ENCODE measurements at places on chromosomes 12 and 14. TPM values are rescaled to one million over a fixed set of nuclear protein-coding genes. Genes with fewer than 3 reads are reported as not detected.

- DNase-seq, result no peak
These were observed 25.4 kb upstream of the PWP1 start for GRCh38 chr12:107660235-107660634.

KCNH3 gene
- total RNA-seq, result 0.74 TPM

CIDEB gene
- total RNA-seq, result 16.4 TPM

DNA sequence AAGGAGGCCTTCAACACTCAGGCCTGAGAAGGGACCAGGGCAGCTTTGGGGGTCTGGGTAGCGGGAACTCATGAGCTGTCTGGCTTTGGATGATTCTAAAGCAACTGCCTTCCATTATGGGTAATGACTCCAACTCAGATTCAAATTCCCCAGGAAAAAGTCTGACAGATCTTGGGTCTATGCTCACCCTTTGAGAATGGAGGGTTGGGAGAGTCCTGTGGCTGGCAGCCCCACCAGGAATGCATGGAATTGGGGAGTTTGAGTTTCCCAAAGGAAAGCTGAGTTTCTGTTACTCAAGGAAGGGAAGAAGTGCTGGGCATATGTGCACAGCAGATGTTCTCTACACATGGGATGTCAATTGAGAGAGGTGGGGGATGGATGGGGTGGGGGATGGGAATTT is 22.4 kb upstream of the LTBP2 start:
- no peak for DNase-seq

DNA sequence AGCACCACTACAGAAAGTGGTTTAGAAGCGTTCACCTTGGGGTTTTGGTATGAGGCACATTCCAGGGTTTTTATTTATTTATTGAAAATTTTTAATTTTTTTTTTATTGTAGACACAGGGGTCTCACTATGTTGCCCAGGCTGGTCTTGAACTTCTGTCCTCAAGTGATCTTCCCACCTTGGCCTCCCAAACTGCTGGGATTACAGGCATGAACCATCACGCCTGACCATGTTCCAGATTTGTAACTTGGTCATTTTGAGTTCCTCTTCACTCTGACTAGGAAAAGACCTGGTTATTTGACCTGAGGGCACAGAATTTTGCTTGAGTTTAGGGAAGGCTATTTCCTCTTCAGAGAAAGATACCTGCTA is 3.1 kb downstream of the MLEC start:
- no peak for DNase-seq

- DNase-seq, result no peak
These were observed 411.9 kb downstream of the FUT8 start for GRCh38 chr14:65824285-65824977.

HOXC9 gene
- total RNA-seq, result 0.28 TPM

GRCh38 chr14:31955936-31956579 is 121.0 kb upstream of the ARHGAP5 start:
- DNase-seq, result no peak

GRCh38 chr12:128098730-128099129 is 168.2 kb upstream of the TMEM132C start:
- DNase-seq, result no peak

- DNase-seq, result no peak
These were observed 47.1 kb downstream of the SEC23A start for GRCh38 chr14:39055786-39056474.

- DNase-seq, result no peak
These were observed 85.4 kb upstream of the ETV6 start for GRCh38 chr12:11563785-11564739.

MMP17 gene
- 2.3 TPM for total RNA-seq

C3AR1 gene
- total RNA-seq, result 42.9 TPM

DNA sequence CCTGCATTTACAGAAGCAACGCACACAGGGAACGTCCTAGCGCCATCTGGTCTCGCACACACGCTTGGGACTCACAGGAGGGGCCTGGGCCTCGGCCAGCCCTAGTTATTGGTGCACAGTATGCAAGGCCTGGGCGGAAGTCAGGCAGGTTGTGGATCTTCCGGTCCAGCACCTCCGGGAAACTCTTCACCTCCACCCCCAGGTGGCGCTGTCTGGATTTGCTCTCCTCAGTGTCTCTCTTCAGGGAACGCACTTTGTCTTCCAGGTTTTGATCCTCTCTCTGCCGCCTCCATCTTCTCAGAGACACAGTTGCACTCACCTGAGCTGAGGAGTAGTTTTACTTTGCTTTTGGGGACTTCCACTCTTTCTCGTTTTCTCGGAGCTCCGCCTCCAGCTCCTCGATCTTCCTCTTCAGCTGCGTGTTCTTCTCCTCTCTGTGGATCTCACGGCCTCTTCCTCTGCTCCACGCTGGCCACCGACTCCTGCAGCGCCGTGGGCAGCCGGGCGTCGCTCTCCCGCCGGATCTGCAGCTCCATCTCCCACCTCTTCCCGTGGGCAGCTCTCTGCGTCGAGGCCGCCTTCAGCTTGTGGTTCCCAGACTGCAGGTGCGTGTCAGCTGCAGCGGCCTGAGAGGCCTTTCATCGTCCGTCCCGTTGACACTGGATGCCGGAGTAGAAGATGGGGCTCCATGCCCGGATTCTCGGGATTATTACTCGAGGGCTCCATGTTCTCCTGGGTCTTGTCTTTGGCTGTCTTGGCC is 933.8 kb downstream of the TMEM121 start:
- DNase-seq, result no peak

ACRBP gene
- 2.9 TPM for total RNA-seq

DNA sequence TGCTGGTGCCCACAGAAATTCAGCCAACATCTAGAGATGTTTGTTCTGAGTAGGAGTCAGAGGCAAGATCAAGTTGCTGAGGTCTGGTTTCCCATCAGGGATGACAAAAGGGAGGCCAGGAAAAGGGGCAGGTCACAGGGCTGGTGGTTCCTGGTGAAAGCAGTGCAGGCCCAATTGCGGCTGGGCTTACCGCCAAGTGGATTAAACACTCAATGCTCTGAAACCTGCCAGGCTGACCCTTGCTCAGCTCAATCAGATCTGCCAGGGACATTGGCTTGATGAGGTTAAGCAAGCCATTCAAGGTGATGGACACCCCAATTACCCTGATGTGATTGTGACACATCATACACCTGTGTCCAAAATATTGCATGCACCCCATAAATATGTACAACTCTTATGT is 5.5 kb upstream of the OAS1 start:
- no peak for DNase-seq

DNA sequence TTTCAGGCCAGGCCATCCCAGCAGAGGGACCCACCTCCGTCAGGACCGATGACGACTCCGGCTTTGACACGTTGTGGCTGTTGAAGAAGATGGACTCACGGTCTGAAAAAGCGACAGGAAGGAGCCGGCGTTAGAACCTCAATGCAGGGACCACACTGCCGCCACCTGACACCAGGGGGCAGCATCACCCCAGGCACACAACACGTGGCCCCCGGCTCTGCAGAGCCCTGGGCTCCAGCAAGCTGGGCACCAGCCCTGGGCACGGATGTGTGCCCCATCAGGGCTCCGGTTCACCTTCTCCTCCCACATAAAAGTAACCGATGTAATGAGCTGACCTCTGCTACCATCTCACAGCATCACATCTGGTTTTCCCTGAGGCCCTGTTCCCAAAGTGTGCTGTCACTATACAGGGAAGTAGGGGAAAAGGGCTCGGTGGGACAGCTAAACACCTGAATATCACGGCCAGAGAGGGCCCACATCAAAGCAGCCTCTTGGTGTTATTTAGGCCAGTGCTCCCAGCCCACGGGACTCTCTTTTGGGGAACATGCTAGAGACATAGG is 29.0 kb downstream of the CHGA start:
- peak; percentile 78 for DNase-seq

DNA sequence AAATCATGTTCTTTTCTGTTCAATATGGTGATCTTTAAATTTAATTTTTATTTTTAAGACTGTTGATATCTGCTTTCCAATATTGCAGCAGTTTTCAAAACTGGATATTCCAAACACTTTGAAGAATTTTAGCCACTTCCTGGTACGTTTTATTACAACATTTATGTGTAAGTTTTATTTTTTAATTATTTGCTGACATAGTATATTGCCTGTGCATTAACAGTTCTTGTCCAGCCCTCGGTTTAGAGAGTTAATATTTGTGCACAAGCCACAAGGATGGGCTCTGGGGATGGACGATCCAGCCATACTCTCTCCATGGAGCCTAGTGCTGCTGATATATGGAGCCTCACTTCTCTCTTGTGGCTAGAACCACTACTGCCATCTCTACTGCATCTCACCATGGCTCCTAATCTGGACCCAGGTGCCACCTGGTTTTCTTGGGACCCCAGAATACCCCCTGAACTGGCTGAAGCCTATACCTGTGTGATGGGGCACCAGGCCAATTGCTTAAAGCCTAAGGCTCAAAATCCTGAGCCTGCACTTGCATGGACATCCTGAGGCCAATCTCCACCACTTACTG is 262.5 kb downstream of the RASSF9 start:
- DNase-seq, result no peak

MYF6 gene
- total RNA-seq, result 0.44 TPM

WNT1 gene
- not detected for total RNA-seq

CHGA gene
- 0.69 TPM for total RNA-seq

DNA sequence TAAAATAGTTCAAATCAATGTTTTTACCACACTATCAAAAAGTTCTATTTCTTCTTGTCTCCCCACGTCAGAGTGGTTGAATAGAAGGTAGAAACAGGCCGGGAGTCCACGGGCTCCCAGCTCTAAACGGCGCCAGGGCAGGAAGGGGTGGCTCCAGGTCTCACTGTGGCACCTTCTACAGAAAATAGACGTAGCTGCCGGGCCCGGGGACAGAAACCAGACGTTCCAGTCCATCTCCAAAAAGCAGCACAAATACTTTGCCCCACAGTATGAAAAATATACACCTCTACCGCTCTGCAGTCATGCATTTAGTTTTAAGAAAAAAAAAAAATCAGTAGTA is 30.9 kb downstream of the CCNK start:
- no peak for DNase-seq

ATXN7L3B gene
- total RNA-seq, result 18.6 TPM

DNA sequence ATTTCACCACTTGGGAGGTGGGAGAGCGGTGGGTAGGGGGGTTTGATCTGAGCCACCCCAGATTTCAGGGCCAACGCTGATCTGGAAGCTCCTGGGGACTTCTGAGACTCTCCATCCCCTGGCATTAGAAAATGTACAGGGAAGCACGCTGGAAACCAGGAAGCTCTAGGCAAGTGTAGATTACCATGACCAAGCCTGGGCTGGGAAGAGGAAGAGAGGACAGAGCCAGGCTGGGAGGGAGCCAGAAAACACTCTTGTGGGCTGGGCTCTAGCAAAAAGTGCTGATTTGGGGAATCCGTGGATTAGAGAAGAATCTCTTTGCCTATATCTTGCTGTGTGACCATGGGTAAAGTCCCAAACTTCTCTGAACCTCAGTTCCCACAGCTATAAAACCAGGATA is 236.7 kb downstream of the BCL11B start:
- no peak for DNase-seq

DNA sequence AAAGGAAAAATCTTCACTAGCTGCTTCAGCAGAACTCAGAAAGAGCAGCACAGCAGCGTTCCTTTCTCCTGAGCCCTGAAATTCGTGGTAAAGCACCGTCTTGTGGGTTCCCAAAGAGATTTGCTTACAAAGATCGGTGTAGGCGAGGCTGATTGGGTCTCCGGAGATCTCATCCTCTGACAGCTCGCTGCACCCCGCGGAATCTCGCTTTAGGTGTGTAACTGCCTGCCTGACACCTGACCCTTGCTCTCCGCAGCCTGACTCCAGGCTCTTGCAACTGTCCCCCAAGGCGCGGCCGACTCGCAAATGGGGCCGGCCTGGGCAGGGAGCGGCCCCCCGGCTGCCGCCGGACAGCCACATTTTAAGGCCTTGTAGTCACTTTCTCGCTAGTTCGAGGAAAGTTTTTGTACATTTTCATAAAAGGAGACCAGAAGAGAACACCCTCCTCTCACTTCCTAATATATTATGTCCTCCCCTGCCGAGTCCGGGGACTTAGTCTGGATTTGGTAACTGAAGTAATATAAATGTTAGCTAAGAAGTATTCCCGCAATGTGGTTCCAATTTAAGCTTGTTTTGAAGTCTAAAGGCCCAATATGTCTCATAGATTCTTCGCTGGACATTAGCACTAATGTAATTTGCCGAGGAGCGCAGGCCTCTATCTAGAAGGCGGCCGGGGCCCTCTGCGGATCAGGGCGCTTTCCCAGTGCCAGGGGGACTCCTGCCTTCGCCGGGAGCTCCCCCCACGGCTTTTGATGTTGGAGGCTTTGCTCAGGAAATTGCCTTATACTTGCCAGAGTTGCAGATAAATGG is 177.3 kb upstream of the CDKN3 start:
- DNase-seq, result no peak

GRCh38 chr14:58747181-58747580 is 109.4 kb downstream of the DACT1 start:
- DNase-seq, result no peak

OLR1 gene
- total RNA-seq, result not detected

DNA sequence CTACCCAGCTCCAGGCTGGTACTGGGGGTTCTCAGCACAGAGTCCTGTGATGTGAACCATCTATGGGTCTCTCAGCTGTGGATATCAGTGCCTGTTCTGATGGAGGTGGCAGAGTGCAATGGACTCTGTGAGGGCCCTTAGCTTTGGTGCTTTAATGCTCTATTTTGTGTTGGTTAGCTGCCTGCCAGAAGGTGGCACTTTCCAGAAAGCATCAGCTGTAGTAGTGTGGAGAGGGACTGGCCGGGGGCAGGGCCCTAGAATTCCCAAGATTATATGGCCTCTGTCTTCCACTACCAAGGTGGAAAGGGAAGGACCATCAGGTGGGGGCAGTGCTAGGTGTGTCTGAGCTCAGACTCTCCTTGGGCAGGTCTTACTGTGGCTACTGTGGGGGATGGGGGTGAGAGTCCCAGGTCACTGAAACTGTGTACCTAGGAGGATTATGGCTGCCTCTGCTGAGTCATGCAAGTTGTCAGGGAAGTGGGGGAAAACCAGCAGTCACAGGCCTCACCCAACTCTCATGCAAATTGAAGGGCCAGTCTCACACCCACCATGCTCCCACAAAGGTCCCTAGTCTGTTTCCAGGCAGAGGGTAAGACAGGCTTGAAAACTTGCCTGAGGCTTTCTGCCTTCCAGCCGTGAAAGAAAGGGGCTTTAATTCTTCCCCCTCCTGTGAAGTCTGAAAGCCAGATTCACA is 878.1 kb downstream of the C12orf50 start:
- DNase-seq, result no peak

DNA sequence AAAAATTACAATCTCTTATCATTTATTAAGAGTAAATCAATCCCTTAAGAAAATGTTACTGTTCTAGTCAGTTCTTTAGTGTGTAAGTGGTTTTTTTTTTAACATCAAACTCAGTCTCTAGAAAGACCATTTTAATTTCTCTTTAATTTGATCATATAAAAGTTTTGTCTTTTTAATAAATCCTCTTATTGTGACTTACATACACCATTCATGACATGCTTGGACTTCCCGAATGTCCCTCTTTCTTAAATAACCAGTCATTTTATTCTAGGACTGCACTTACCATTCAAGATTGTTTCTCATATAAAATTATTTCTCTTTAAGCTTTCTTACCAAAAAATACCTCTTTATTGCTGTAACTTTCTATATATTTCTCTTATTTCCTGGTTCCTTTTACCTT is 60.8 kb upstream of the EVL start:
- DNase-seq, result no peak

DNA sequence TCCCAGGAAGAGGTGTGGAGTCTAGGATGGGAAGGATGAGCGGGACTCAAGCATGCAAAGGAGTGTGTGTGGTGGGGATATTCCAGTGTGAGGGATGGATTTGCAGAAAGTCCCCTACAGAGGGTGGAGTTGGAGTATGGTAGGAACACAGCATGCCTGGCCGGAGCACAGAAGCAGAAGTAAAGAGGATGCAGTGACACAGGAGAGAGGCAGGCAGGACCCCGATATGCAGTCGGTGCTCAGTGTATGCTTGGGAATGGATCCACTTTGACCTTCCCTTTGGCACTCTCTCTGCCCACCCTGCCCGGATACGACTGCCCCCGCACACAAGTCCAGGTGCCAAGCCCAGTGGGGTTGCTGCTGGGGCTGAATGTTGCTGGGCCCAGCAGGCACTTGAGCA is 21.3 kb downstream of the WSCD2 start:
- DNase-seq, result no peak
